ENCODE measurements at places on chromosomes 4 and X.

DNA sequence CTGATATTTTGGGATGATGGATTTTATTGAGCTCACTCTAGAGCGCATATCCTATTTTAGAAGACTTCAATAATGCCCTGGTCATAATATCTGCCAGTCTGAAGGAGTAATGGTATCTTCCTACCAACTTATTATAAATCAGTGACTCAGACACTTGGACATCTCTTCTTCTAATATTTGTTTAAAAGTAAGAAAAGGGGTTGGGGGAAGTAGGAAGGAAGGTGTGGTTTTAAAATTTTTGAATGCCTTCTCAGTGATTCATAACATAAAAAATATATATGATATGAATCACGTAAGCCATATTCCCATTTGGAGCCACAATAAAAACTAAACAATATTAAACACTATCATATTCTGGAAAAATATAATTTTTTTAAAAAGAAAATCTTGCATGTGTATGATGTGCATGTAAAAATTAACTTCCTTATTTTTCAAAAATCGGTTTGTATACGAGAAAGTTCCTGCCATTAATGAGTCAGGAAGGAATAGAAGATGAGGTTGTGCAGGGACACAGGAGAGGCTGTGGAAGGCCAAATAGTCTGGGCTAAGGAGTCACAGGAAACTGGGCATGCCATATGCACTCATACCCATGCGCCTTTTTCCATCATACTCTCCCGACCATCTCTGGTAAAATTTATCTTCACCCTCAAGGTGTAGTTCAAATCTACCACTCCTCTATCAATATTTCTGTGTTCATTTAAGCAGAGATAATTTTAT, 286.5 kb downstream of the EPHA5 start:
- no peak for DNase-seq

DNA sequence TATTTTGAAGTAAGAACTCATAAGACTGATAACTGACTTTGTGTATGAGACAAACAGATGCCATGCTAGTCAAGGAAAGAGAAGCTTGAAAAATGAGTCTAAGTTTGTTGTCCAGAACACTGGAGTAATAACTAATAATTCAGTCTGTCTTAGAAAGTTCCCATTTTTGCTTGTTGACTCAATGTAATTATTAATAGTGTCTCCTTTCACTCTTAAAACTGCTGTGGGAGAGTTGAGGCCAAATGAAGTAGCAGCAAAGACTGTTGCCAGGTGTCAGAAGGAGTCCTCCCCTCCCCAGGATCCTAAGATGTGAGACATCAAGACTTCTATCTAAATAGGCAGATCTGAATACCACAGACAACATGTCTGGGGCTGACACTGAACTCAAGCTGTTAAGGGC, 20.8 kb upstream of the FAM13A start:
- no peak for DNase-seq

DNA sequence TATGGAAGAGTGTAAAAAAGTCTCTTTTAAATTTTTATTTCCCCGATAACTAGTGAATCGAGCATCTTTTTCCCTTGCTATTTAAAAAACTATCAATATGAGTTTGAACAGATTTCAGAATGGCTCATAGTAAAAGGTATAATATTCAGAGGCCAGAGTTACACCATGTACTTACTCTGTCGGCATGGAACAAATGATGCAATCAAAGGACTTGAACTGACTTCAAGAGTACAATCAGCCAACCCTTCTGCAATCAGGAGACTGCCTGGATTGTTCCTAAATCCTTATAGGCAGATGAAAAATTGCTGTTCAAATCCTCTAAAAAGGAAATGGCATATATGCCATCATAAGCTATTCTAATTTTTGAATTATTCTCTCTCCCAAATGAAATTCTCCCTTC, 273.3 kb downstream of the SH2D1A start:
- DNase-seq: no peak

GRCh38 chr4:81757691-81758090, 286.0 kb upstream of the RASGEF1B start:
- DNase-seq: no peak

DNA sequence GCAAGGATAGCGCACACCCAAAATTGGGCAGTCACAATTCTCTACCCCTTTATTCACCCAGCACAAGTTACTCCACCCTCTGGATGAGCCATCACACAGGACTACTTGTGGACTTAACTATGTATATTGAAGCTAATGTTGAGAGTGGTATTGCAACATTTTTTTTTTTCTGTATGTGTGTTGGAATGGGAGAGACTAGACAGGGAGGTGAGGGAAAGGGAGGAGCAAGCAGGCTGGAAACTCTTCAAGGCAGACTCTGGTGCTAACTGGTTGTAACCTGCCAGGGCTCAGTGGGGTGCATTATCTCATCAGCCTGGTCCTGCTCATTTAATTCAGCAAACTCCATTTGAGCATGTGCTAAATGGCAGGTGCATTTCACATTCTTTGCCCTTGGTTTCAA, 18.4 kb upstream of the CWH43 start:
- no peak for DNase-seq

DNA sequence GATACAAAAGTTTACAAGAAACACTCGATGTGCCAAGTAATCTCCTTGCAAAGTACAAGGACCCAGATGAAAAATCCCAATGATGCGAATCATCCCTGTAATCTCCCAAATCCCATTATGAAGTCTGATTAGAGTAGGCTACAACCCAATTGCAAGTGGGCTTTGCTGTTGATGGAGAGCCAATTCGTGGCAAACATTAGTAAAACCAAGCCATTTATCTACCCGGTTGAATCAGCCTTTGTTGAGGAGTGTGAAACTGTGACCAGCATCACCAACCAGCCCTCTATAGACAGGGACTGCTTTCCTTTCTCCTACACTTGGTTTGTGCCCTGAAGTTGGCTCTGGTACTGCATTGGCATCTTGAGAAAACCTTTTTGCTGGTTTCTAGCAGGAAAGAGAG, 1.2 kb upstream of the PRPS2 start:
- no peak for DNase-seq

DNA sequence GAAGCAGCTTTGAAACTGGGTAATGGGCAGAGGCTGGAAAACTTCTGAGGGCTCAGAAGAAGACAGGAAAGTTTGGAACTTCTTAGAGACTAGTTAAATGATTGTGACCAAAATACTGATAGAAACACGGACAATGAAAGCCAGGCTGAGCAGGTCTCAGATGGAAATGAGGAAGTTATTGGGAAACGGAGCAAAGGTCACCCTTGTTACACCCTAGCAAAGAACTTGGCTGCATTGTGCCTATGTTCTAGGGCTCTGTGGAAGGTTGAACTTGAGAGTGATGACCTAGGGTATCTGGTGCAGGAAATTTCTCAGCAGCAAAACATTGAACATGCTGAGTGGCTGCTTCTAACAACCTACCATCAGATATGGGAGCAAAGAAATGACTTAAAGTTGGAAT, 50.8 kb upstream of the FBXW7 start:
- DNase-seq: no peak

DNA sequence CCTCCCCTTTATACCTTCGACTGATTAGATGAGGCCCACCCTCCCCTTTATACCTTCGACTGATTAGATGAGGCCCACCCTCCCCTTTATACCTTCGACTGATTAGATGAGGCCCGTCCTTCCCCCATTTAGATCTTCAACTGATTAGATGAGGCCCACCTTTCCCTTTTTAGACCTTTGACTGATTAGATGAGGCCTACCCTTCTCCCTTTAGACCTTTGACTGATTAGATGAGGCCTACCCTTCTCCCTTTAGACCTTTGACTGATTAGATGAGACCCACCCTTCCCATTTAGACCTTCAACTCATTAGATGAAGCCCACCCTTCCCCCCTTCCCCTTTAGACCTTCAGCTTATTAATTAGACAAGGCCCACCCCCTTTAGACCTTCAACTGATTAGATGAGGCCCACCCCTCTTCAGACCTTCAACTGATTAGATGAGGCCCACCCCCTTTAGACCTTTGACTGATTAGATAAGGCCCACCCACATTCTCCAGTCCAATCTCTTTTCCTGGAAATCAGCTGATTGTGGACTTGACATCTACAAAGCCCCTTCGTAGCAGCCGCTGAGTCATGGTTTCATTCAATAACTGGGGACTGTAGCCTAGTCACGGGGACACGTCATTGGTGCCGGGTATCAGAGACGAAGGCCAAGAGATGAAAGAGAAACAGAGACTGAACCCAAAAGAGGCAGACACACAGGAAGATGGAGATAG, 28.8 kb upstream of the IL3RA start:
- DNase-seq: no peak

- DNase-seq: no peak
These were observed 116.2 kb downstream of the SLC2A9 start for GRCh38 chr4:9904976-9905587.

- DNase-seq: no peak
These were observed 52.9 kb upstream of the HPF1 start for GRCh38 chr4:169810325-169811323.

Measured in CD8-positive, alpha-beta T cell (primary cell).